ENCODE measurements at places on chromosomes 3 and 15. TPM values are rescaled to one million over a fixed set of nuclear protein-coding genes. Genes with fewer than 3 reads are reported as not detected.

- no peaks in the 10 kb centered on the region for H3K27me3 ChIP-seq
Measured at GRCh38 chr3:141261472-141262307, 30.1 kb downstream of the PXYLP1 start.

The GOLGA8H gene
- total RNA-seq, result not detected

The PRSS50 gene
- not detected for total RNA-seq

The RASGRP1 gene
- 44.9 TPM for total RNA-seq

GRCh38 chr15:75836959-75837334 is 6.3 kb upstream of the UBE2Q2 start:
- H3K27me3 ChIP-seq, result peaks cover 4% of the 10 kb centered on the region
- H3K4me3 ChIP-seq, result no peak overlapping the region
- H3K4me1 ChIP-seq, result no peaks in the 10 kb centered on the region
- H3K36me3 ChIP-seq, result no peaks in the 10 kb centered on the region
- peak; percentile 61 for DNase-seq

The TNNC1 gene
- total RNA-seq, result 7.2 TPM

GRCh38 chr3:156615592-156616173 is 58.7 kb upstream of the TIPARP start:
- H3K4me3 ChIP-seq, result no peak overlapping the region
- peaks cover 21% of the 10 kb centered on the region for H3K4me1 ChIP-seq
- no peak for DNase-seq
- H3K27me3 ChIP-seq, result peaks cover 3% of the 10 kb centered on the region
- no peaks in the 10 kb centered on the region for H3K36me3 ChIP-seq

The TBC1D5 gene
- 57.2 TPM for total RNA-seq

DNA sequence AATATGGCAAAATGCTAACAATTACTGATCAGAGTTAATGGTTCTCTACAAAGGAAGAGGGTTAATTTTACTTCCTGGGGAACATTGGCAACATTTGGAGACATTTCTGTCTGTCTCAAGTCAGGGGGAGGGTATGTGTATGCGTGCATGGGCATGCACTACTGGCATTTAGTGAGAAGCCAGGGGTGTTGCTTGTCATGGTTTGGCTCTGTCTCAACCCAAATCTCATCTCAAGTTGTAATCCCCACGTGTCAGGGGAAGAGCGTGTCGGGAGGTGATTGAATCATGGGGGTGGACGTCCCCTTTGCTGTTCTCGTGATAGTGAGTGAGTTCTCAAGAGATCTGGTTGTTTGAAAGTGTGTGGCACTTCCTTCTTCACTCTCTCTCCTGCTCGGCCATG is 28.3 kb upstream of the TNIK start:
- DNase-seq, result no peak
- H3K27me3 ChIP-seq, result no peaks in the 10 kb centered on the region
- no peaks in the 10 kb centered on the region for H3K36me3 ChIP-seq
- H3K27ac ChIP-seq, result no peak overlapping the region
- H3K4me1 ChIP-seq, result peaks cover 18% of the 10 kb centered on the region

GRCh38 chr15:65414841-65415621 is 7.7 kb downstream of the IGDCC4 start:
- no peak overlapping the region for H3K4me3 ChIP-seq
- H3K4me1 ChIP-seq, result no peaks in the 10 kb centered on the region
- no peak overlapping the region for H3K27ac ChIP-seq
- DNase-seq, result no peak
- H3K36me3 ChIP-seq, result no peaks in the 10 kb centered on the region
- peaks cover 28% of the 10 kb centered on the region for H3K27me3 ChIP-seq

DNA sequence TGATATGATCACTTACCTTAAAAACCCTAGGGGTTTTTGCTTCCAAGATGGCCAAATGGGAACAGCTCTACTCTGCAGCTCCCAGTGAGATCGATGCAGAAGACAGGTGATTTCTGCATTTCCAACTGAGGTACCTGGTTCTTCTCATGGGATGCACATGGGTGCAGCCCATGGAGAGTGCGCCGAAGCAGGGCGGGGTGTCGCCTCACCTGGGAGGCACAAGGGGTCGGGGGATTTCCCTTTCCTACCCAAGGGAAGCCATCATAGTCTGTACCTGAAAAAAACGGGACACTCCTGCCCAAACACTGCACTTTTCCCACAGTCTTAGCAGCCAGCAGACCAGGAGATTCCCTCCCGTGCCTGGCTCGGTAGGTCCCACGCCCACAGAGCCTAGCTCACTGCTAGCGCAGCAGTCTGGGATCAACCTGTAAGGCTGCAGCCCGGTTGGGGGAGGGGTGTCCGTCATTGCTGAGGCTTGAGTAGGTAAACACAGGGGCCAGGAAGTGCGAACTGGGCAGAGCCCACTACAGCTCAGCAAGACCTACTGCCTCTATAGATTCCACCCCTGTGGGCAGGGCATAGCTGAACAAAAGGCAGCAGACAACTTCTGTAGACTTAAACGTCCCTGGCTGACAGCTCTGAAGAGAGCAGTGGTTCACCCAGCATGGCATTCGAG is 78.6 kb downstream of the CTNNB1 start:
- no peaks in the 10 kb centered on the region for H3K27me3 ChIP-seq
- H3K4me3 ChIP-seq, result no peak overlapping the region
- H3K4me1 ChIP-seq, result no peaks in the 10 kb centered on the region
- no peak overlapping the region for H3K27ac ChIP-seq

DNA sequence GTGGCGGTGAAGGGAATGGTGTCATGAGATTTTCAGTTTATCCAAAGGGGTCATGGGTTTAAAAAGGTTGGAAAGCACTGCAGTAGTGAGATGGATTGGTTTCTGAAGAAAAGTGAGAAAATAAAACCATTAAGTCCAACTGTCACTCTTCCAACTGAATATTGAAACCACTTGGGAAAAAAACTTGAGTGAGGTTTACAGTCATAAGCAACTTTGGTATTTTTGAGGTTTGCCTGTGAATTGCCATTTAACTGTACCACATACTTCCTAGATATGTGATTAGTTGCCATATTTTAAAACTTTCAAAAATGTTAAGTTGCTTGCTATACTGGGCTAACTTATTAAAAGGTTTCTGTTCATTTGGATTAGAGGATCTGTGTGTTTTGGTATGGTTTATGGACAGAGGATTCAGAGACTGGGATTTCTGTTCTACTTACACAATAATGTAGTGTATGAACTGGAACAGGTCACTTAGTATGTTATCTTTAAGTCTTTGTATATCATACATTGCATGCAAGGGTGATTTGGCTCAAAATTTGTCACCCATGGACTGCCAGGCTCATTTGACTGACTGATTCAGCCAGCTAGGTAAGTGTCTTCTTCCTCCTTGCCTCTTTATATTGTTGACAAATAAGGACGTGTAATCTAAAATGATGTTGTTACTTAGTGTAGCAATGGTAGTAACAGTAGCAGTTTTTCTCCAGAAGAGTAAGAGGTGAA is 201.4 kb upstream of the EOMES start:
- H3K4me3 ChIP-seq, result no peak overlapping the region
- no peaks in the 10 kb centered on the region for H3K36me3 ChIP-seq
- peaks cover 11% of the 10 kb centered on the region for H3K4me1 ChIP-seq
- H3K27ac ChIP-seq, result no peak overlapping the region

Data from activated naive CD4-positive, alpha-beta T cell treated with anti-CD3 and anti-CD28 coated beads for 36 hours (primary cell).